ENCODE measurements at places on chromosomes 7 and 10.

GRCh38 chr7:140036224-140036962 lies 26.4 kb downstream of the PARP12 start:
- DNase-seq, result peak; percentile 58

DNA sequence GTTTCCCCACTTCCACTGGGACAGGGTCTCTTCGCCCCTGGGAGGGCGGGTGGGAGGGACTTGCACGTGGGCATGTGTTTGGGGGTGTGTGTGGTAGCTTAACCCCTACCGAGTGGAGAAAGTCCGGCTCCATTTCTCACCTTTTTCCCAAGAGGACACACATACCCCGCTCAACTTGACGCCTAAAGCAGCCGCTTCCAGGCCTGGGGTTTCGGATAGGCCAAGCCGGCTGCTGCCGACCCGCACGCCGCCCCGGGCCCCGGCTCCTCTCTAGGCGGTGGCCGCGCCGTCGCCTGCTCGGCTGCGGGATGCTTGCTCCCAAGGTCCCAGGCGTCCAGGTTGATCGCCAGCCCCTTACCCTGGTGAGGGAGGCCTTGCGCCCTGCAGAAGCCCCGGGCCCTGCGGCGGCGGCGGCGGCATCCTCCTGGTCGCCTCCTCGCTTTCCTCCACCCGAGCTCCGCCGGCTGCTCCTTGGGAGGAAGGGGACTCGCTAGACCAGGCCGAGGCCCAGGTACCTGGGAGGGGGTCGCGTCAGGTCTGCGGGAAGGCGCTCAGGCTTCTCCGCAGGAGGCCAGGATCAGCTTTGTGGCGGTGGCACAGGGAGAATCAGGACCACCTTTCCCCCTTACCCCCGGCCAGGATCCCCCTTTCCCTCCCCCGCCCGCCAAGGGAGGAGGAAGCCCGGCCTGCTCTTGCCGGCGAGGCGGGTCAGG lies 3.2 kb upstream of the GATA3 start:
- no peak for DNase-seq

DNA sequence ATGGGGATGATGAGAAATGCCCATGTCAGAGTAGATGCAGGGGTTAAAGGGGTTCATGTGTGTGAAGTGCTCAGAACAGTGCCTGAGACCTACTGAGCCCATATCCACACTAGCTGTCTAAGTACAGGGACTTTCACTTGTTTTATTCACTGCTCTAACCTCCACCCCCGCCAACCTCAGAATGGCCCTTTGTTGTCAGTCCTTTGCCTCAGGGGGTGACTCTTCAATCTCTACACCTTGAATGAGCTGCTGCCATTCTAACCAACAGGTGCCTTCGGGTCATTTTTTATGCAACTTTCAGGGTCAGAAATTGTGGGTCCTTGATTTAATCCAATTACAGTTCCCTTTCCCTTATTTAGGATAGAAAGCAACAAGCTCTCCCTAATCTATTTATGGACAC lies 26.2 kb downstream of the VSTM4 start:
- DNase-seq, result no peak

DNA sequence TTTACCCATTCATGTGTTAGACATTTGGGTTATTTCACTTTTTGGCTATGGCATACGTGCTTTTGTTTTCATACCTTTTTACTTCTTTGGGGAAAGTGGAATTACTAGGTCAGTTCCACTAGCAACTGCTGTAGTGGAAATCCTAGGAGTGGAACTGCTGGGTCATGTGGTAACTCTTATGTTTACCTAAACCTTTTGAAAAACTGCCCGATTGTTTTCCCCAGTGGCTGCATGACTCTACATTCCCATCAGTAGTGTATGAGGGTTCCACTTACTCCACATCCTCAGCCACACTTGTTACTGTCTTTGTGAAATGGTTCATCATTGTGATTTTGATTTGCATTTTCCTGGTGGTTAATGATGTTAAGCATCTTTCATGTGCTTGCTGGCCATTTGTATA lies 82.3 kb downstream of the TAX1BP1 start:
- DNase-seq, result no peak

DNA sequence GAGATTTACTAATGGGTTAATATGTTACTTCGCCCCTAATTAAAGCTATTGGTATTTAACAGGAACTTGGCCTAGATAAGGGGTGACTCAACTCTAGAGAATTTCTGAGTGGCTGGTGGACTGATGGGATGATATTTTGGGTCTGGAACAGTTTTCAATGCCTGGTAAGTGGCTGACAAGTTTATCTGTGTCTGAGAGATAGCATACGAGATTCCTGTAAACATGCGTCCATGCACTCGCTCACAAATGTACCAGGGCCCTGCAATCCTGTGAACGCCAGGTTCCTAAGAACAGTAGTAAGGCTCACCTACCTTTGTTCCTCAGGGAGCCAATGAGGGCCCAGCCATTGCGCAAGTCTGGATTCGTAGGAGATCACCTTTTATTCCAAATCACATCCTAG lies 683.8 kb upstream of the ANKRD30A start:
- DNase-seq, result peak; percentile 34

GRCh38 chr10:46299536-46300369 lies 13.0 kb downstream of the ANTXRL start:
- DNase-seq, result no peak

- DNase-seq, result peak; percentile 31
These were observed 60.6 kb upstream of the LRRN3 start for GRCh38 chr7:111030336-111030735.

DNA sequence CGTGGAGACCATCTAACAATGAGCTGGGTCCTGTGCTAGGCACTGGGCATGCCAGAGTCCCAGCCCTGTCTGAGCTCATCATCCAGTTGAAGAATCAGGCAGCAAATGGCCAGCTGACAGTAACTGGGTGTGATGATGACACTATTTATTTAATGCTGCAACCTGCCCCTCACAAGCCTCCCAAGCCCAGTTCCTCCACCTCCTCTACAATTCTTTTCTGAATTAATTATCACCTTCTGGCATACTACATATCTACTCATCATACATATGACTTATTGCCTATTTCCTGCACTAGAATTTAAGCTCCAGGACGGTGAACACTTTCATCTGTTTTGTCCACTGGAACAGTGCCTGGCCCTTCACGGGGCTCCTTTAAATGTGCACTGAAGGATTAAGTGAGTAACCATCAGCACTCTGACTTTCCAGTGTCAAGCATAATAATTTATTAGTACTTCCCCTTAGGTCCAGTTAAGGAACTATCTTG lies 96.7 kb upstream of the LAMB4 start:
- peak; percentile 48 for DNase-seq

GRCh38 chr10:63673246-63673645 lies 152.0 kb downstream of the REEP3 start:
- DNase-seq, result no peak

DNA sequence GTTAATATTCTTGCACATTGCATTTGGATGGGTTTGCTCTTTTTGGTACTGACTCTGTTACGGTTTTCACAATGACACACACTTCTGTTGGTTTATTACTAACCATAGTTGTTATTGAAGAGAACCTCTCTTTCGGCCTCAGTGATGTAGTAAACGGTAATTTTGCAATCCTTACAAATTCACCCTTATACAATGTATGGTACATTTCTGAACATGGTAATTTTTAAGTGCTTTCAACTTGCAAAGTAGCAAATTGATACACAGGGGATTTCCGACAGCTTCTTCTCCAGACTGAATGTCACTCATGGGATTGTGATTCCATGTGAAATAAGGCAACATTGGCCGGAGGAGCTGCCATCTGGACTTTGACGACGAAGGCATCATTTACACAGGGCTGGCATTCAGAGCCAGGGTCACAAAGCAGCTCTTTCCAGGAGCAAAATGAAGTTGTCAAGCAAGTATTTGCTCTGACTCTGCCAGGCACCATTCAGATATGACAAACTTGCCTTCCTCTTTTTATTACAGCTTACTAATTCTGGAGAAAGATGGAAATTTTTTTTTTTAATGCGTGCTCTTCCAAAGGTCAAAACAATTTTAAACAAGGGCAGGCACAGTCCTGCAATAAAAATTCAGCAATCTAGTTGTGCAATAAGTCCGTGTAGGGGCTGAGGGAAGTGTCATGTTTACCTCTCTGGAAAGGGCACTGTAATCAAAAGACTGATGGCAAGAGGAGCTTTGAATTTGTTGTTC lies 711.5 kb upstream of the C7orf33 start:
- DNase-seq, result no peak

- DNase-seq, result no peak
These were observed 89.3 kb downstream of the ZMYND11 start for GRCh38 chr10:224571-224970.

- DNase-seq, result no peak
These were observed 279.7 kb downstream of the AUTS2 start for GRCh38 chr7:69878015-69878414.

GRCh38 chr7:37201003-37201875 lies 247.4 kb downstream of the ELMO1 start:
- DNase-seq, result peak; percentile 65

DNA sequence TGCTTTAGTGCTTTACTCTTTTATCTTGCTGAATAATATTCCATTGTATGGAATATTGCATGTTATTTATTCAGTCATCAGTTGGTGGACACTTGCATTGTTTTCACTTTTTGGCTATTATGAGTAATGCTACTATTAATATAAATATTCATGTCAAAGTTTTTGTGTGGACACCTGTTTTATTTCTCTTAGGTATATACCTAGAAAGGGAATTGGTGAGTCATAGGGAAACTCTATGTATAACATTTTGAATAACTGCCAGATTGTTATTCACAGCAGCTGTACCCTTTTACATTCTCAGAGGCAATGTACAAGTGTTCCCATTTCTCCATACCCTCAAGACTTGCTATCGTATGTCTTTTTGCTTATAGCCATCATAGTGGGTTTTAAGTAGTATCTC lies 268.7 kb downstream of the SEMA3A start:
- no peak for DNase-seq

- DNase-seq, result peak; percentile 59
These were observed 359.4 kb upstream of the CELF2 start for GRCh38 chr10:10658172-10658785.

GRCh38 chr10:133187091-133187905 lies 27.3 kb downstream of the KNDC1 start:
- DNase-seq, result no peak

GRCh38 chr10:88138319-88138848 lies 275.0 kb downstream of the PTEN start:
- no peak for DNase-seq

GRCh38 chr7:36692456-36692855 lies 31.8 kb downstream of the AOAH start:
- no peak for DNase-seq

DNA sequence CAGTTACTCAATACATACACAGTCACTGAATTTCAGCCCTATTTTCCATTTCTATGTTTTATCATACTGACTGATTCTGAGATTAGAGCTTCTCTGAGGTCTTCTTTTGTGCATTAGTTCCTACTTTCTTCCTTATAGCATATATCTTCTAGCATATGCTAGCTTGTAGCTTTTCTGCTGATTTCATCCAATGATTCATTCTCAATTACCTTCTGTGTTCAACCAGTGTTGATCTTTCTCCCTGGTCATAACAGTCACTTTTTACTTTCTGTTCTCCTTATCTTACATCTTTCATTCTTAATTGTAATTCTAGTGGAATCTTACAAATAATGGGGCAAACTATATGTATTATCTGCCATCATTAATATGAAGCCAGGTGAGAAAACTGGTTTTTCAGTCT lies 159.5 kb upstream of the HGF start:
- peak; percentile 10 for DNase-seq

GRCh38 chr10:118272149-118272721 lies 69.9 kb downstream of the FAM204A start:
- peak; percentile 64 for DNase-seq

DNA sequence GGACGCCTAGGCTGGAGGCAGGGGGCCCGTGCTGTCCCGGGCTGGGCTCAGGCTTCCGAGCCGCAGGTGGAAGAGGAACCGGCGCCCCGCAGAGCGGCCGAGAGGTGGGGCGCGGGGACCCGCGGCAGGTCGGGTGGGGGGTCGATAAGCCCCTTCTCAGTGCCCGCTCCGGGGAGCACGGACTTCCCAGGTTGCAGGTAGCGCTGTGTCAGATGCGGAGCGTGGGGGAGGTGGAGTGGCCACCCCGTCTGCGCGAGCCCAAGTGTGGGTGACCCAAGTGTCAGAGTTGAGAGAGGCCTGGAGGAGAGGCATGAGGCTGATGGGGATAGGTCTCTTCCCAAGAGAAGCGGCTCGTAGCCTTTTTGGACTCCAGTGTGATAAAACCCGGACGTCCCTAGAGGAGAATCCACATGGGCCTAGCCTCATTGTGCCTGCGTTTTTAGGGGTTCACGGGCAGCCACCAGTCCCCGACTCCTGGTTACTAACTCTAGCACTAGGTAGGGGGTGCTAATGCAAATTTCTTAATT lies 580 bp downstream of the EEPD1 start:
- DNase-seq, result no peak

- DNase-seq, result no peak
These were observed 27.4 kb downstream of the WIPI2 start for GRCh38 chr7:5217396-5217795.

DNA sequence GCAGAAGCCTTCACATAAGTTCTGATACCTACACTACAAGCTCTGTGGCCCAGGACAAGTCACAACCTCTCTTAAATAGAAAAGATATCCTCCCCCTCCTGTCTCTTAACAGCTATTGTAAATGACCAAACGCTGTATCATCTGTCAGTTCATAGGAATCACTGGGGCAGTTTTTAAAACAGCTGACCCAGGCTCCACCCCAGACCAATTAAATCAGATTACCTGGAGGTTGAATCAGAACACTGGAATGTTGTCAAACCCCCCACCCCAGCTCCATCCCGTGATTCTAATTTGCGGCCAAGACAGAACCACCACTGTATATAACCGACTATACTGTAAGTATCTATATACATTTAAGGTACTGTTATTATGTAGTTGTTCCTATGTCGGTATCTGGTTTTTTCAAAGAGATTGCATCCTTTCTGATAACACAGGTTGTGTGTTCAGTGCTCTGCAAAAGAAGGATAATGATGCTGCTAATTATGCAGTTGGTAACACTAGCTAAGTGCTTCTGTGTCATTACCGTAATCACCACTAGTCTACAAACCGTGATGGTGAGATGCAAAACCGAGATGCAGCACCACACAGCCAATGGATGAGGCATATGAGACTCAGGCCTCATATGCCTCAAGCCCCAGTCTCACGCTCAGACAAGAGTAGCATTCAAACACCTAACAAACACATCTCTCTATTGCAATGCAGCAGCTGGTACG lies 47.4 kb downstream of the TNS3 start:
- DNase-seq, result peak; percentile 36

DNA sequence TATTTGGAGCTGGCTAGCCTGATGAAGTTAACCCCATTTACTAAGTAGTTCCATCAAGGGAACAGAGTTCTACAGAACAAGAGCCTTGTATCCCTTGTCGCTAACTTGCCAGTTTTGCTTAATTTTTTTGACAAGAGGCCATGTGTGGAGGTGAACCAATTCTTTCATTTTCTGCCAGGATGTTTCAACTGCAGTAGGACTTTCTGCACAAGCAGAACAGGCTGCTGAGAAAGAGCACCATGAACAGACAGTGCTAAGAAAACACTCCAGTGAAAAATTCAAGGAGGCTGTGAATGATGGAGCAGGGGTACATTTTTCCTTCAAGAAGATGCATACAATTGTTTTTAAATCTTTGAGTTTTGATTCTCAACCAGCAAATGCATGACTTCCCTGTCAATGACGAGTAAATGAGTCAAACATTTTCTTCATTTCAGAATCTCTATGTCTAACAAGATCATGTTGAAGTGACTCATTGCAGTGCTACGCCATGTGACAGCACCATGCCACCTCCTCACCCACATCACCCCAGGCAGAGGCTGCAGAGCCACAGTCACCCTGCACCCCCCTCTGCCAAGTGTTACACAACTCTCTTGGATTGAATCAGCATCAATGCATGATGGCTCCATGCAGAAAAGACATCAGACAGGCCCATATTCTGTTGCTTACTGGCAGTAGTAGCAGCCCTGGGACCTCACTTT lies 193.1 kb downstream of the COBL start:
- DNase-seq, result peak; percentile 89

Measured in fibroblast of skin of abdomen (primary cell).